ENCODE measurements at places on chromosomes 6 and 20.
A peak's percentile ranks its signal among the peaks of the same experiment; 100 is the strongest.

DNA sequence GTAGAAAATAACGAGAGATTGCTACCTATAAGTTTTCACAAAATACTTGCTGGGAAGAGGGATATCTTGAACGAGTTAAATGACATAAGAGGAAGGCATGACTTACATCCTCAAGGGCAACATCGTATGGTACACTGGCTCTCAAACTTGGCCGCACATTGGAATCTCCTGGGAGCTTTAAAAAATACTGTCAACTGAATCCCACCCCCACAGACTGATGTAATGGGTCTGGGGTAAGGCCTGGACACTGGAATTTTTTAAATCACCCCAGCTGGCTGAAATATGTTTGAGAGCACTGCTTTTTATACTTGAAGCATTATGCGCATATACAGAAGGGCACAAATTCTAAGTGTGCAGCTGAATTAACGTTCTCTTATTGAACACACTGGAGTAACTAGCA is 8.0 kb upstream of the TSHZ2 start:
- DNase-seq = no peak

- peak; percentile 83 for DNase-seq
Observed at GRCh38 chr6:127514773-127515227, 4.3 kb downstream of the MTCL3 start.

- no peak for DNase-seq
Observed at GRCh38 chr6:73505142-73505541, 15.7 kb downstream of the EEF1A1 start.

DNA sequence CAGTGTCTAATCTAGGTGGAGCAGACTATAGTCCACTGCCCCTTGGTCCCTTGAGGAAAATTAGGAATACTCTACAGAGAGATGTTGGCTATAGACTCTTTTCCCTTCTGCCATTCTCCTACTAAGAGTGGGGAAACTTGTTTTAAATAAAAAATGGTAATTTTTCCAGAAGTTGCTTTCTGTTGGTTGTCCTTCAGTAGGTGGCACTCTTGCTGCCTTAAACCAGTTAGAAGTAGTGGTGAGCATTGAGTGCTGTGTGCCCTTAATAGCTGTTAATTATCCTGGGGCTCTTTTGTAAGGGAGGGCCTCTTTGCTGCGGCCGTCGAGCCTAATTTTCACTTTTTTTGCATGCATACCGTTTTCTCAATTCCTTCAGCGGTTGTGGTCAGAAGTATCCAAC is 2.8 kb downstream of the CMTR1 start:
- no peak for DNase-seq

DNA sequence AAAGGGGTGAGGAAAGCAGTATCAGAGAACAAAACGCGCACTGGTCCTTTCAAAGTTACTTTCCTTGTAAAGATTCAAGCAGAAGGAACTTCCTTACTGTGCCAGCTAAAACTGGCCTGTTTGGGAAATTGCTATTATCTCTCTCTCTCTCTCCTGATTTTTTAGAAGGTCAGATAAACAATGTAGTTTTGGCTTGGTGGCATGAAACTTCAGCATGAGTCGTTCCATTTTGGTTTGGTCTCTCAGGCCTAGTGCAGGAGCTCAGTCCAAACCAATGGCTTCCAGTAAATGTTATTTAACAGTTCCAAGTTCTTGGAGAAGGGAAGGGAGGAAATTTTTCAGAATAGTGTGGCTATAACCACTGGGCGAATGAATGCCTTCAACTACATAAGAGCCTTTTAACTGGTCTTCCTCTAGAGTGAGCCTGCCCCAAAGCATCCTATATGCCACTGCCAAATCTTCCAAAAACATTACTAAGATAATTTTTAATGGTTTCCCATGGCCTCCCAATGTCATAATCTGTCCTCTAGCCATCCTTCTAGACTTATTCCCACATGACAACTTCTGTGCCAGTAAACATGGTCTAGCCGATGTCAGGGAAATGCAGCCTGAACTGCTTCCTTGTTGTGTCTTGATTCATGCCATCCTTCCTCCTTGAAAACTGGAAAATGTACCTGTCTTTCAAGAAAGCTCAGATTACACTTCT is 9.1 kb upstream of the SNX9 start:
- DNase-seq = no peak

DNA sequence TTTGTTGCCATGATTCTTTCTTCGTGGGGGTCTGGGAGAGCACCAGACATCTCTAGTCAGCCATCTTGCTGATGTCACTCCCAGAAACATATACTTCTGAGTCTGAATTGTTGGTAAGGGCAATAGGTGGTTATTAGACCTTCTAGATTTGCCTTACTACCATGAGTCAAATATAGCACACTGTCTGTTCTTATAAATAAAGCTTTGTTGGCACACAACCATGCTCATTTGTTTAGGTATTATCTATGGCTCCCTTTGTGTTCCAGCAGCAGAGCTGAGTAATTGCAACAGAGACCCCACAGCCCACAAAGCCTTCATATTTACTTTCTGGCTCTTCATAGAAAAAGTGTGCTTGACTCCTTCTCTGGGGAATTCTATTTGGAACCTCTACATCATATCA is 62.9 kb downstream of the CDH26 start:
- no peak for DNase-seq

GRCh38 chr6:143964674-143965081 is 43.4 kb downstream of the PLAGL1 start:
- no peak for DNase-seq

DNA sequence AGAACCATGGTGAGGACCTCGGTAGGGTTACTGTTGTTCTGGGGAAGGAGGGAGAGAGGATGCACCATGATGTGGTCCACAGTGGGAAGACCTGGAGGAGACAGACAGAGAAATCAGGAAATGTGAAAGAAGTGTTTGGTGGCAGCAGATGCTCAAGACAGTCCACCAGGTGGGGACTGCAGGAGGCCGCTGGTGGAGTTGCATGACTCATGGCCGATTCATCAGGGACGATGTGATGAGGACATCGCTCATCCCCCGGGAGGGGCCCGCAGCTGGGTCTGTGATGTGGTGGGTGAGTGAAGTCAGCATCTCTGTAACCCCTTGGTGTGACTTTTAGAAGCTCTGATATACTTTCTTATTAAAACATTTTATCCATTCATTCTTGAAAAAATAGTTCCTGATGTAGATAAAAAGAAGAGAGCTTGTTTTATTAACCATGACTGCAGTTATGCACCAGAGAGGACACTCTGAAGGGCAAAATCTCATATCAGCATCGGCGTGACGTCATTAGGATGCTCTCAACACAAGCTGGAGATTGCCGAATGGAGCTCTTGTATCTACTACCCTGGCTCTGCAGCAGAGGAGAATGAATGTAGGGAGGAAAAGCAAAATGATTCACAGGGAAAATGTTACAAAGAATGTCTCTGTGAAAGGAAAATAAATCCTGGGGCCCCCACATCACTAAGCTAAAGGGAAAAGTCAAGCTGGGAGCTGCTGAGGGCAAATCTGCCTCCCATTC is 71.2 kb downstream of the RAMACL start:
- peak; percentile 79 for DNase-seq

DNA sequence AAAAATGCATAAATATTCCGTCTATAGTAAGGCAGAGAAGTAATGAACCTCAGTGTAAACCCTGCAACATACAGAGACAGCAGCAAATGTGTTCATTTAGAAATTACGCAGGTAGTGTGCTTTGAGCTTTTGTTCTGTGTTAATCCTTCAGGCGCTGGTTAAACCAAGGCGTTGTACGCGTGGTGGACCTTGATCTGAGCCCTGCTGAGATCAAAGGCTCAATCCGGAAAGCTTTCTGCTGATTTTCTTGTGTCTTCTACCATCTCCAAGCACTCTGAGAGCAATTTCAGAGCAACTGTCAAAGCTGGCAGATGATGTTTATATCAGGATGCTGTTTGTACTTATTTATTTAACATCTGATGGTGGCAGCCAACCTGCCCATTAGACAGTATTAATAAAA is 382.8 kb downstream of the CDH26 start:
- DNase-seq = no peak

- no peak for DNase-seq
Observed at GRCh38 chr6:150702675-150703074, 103.0 kb downstream of the PLEKHG1 start.

GRCh38 chr20:60921022-60921622 is 330.9 kb upstream of the CDH4 start:
- DNase-seq = peak; percentile 67

GRCh38 chr20:14142964-14143627 is 147.8 kb downstream of the MACROD2 start:
- DNase-seq = no peak

DNA sequence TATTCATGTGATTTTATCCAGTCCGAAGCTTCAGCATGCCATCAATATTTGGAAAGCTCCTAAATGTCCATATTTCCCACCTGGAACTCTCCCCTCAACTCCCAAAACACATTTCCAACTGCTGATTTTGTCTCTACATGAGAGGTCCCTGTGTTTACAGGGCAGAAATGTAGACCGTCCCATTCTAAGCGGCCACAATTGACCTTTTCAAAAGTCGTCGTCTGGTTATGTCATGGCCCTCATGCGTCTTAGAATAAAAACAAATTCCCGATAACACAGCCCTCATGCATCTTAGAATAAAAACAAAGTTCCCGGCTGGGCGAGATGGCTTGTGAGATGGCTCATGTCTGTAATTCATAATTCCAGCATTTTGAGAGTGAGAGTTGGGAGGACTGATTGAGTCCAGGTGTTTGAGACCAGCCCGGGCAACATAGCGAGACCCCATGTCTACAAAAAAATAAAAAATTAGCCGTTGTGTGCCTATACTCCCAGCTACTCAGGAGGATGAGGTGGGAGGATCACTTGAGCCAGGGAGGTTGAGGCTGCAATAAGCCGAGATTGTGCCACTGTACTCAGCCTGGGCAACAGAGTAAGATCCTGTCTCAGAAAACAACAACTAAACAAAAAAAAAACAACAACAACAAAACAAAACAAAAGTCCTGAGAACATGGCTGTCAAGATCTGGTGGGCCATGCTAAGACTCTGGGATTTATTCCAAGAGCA is 6.4 kb upstream of the ZNF217 start:
- no peak for DNase-seq

GRCh38 chr20:43383026-43383795 is 74.5 kb upstream of the SRSF6 start:
- DNase-seq = no peak

- DNase-seq = no peak
Observed at GRCh38 chr20:2599288-2600006, 53.0 kb upstream of the NOP56 start.

DNA sequence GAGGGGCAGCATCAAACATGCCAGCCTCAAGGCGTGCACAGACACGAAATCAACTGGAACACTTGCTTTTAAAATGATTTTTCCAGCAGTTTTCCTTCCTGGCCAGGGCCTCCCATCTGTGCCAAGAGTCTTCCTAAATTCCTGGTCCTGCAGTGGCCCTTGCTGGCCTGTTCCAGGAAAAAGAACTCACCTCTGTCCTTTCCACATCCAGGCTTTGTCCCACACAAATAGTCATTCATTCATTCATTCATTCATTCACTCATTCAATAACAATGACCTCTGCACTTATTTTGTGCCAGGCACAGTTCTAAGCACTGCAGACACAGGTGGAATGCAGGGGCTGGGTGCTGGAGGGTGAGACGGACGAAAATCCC is 89.0 kb upstream of the CCDC167 start:
- DNase-seq = no peak

DNA sequence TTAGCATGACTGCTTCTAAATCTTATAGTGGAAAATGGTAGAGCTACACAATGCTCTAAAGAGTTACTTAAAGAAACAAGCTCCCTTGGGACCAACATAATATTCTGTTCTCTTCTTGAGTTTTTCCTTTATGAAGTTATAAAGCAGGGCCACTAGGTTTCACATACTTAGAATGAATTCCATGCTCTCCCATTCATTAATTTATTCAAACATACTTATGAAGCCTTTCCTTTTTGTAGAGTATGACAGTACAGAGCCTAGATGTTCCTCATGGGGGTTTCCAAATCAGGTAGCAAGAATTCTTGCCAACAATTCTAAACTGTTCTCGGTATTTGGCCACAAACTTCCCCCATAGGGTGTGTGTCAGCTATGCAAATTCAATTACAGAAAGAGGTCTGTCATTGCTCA is 20.6 kb upstream of the FABP7 start:
- no peak for DNase-seq

- no peak for DNase-seq
Observed at GRCh38 chr6:150470960-150471665, 102.3 kb downstream of the IYD start.

DNA sequence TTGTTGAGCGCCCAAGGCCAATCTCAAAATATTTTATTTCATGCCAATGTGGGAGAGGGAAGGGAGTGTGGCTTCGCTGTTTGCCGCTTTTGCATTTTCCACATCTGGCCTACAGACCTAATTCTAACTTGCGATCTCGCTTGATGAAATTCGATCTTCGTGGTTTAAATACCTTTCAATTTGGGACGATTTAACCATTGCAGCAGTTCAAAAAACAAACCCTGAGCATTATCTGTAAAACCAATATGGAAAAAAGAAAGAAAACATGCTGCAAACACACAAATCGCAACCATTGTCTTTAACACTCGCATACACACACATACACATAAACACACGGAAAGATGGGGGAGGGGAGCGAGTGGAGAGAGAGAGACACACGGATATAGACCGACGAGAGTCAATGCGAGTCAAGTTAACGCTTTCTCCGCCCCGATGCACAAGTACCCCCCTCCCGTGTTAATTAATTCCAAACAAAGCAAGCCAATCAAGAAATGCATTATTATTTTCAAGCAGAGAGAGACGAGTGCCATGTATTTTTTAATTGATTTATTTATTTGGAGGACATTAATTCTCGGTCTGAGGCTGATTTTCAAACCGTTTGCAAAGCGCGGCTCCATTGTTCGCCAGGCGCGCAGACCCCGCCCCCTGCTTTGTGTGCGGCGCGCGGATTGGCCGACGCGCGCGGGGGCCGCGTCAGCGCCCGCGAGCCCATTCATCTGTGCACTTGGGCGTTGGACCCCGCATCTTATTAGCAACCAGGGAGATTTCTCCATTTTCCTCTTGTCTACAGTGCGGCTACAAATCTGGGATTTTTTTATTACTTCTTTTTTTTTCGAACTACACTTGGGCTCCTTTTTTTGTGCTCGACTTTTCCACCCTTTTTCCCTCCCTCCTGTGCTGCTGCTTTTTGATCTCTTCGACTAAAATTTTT is at the start of gene MARCKS:
Gene MARCKS (plus strand): TSS at position 721 of the 931 bp plus-strand sequence. CDS start 401 bp downstream, outside the sequence.
- peak; percentile 74 for DNase-seq

- no peak for DNase-seq
Observed at GRCh38 chr6:834190-834589, 141.3 kb upstream of the EXOC2 start.

DNA sequence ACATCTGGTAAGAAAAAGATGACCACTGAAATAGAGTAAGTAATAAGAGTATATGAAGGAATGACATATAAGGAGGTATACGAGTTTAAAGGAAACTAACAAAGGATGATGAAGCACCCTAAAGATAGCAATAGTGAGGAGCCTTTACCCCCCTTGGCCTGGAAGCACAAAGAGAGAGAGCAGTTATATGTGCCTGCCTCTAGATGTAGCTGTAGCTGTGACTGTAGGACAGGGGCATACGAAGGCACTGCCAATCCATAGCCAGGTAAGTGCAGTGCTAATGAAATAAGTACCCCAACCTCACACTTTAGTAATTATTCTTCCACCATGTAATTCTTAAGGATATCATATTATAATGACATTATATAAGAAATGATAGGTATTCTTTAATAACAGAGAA is 90.1 kb upstream of the FKBP1C start:
- no peak for DNase-seq
